ENCODE measurements at places on chromosomes 3 and 15.
A peak's percentile ranks its signal among the peaks of the same experiment; 100 is the strongest.

DNA sequence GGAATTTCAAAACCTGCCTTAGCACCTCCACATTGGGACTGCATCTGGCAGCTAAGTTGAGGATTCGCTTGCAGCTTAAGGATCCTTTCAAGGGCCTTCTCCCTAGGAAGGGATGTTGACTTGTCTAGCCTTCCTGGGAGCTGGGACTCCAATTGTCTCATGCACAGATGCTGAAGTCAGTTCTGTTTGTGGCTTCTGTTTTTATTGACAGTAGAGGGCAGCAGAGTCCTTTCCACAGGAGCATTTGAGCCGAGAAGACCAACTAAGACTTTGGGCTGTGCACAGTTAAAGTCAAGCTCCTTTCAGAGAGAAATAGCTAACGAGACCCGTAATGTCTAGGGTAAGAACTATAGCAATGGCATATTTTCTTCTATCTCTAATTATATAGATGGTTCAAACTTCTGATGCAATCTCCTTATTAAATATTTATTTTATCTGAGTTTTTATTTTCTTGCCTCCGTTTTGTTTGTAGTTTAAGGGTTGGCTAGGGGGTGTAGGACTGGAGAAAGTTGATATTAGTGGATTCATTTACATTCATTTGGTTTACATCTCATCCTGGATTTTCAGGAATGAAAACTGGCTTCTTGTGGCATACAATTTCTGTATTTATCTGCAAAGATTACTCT is 59.7 kb upstream of the KBTBD8 start:
- DNase-seq, result peak; percentile 63

GRCh38 chr3:130991126-130991525 is 35.5 kb downstream of the ASTE1 start:
- no peak for DNase-seq

GRCh38 chr3:12906141-12906915 is 65.0 kb upstream of the RPL32 start:
- no peak for DNase-seq

GRCh38 chr3:27610800-27611525 is 111.2 kb downstream of the EOMES start:
- DNase-seq, result no peak

DNA sequence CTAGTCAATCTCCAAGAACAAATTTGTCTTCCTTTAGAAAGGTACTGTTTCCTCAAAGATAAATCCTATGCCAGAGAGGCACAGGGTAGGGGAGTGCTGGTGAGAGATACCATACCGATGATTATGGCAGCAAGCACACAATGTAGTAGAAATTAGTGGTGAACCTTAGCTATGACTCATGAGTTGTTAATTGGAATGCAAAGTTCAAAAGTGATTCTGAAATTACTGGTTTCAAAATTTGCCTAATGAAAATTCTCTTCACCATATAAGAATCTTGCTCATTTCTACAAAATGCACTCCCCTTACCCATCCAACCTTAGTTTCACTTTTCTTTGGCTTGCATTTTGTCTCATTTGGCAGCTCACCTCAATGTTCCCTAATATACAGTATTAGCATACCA is 139.5 kb upstream of the SLC2A2 start:
- DNase-seq, result peak; percentile 53

GRCh38 chr15:93312891-93313486 is 224.0 kb upstream of the RGMA start:
- no peak for DNase-seq

GRCh38 chr3:45765266-45765851 is 31.0 kb downstream of the SLC6A20 start:
- no peak for DNase-seq

DNA sequence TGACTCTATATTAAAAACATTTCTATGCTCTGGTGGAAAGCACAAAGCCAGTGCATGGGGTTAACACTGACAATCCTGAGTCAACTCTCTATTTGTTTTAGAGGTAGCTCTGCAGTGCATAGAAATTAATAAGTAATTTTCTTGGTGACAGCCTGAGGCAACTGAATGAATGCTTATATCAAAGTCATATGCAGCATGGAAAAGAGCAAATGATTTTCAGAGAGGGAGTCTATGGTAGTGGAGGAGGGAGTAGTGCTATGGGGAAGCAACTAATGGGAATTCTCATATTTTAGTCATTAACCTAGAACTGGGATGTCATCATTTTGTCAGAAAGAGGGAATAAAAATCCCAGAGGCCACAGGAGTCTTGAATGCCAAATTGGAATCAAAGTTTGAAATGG is 99.1 kb downstream of the CLSTN2 start:
- DNase-seq, result no peak

DNA sequence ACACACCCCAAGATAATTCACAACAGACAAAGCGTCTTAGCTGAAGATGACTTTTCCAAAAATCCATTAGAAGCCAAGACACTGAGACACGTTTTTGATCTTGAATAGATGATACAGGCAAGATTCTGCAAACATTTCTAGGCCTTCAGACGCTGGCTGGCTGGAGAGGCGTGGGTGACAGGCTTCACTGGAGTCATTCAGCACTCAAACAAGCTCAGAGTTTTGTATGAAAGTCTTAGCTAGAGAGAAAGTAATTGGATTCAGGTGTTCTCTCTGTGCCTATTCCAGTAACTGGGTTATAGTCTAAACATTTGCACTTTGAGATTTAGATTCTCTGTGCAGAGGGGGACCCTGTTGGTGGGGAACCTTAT is 147.7 kb upstream of the BHLHE40 start:
- no peak for DNase-seq

GRCh38 chr3:71713041-71713440 is 12.2 kb downstream of the EIF4E3 start:
- DNase-seq, result no peak

DNA sequence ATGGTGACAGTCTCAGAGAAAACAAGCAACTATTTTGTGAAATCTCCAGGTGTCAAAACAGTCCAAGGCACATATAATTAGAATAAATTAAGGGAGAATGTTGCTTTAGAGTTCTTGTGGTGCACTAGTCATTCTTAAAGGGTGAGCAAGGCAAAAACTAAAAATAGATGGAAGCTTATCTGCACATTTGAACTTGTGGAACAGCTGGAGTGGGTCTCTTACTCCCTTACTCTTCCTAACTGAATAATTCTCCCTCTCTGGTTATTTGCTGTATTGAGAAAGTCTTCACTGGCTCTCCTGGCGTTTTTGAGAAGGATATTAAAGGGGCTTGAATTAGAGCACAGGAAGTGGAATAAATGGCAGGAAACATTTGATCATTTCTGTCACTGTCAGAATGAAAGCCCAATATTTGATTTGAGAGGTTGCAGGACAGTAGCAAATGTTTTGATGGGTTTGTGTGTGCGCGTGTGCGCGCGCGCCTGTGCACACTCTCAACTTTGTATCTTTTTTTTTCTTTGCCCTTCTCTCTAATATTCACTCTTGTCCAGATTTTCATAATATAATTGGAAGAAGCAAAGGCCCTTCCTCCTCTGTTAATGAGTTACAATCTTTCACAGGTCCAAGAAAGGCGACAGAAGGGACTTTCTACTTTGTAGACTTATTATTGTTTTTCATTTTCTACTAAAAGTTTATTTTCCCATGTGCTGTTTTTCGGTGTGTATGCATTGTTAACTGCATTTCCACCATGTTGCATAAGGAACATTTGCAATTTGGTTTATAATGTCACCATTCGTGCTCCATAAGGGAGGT is 40.9 kb downstream of the AKAP13 start:
- peak; percentile 66 for DNase-seq

DNA sequence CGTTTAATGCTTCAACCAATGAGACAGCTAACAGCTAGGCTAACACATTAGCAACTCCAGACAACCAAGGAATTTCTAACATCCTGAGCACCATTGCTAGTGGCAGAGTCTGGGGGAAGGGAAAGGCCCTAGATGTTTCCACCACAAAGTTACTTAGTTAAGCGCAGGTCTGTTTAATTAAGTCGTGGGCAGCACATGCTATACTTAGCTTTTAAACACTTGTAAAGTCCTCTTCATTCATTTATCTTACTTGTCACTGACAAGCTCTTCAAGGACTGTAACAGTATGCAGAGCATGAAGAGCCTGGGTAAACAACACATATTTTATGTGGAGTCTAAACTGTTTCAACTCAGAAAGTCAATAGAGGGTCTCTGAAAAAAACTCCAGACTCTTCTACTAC is 221.1 kb upstream of the WNT5A start:
- no peak for DNase-seq

DNA sequence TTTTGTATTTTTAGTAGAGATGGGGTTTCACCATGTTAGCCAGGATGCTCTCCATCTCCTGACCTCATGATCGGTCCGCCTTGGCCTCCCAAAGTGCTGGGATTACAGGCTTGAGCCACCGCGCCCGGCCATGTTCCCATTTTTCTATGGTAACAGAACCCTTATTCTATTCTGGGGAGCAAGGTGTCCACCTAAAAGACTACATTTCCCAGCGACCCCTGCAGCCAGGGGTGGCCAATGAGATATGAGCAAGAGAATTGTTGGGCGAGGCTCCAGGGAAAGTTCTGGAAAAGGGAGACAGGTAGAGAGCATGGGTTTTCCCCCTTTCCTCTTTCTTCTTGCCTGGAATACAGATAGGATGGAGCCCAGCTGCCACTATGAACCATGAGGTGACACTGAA is 96.9 kb downstream of the LINGO1 start:
- peak; percentile 11 for DNase-seq

DNA sequence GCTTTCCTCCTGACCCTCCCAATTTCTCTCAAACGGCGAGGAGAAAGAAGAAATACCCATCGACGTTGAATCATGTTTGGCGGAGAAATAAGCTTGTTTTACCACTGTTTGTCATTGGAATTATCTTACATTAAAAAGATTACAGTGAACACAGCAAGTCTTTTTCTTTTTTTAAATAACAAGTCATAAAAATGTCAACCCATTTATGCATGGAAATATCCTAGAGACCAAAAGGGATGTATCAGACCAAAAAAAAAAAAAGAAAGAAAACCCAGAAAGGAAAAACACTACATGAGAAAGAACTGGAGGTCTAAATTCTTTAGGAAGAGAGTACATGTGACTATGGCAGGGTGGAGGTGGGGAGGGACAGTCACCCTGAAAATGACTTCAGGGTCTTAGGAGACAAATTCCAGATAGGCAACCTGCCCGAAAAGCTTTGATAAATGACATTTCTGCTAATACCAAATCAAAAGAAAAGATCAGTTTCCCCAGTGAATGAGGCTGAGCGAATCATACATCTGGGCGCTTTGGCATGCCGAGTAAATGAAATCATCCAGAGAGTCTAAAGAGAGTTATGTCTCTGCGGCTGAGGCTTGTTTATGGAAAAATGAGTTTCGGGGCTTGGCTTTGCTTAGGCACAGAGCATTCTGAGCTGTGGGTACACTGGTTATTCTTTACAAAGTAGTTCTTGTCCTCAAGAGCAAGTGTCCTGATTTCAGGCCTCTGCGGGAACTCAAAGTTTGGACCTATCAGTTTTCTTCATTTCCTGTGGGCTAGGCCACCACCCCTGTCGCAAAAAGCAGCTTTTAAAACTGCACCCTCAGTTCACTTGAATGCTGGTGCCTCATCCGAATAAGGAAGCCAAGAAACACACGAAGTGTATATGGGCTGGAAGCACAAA is 110.1 kb upstream of the TGFBR2 start:
- peak; percentile 85 for DNase-seq

GRCh38 chr3:195025056-195025883 is 245.7 kb downstream of the XXYLT1 start:
- no peak for DNase-seq

GRCh38 chr3:81744366-81744765 is 17.1 kb downstream of the GBE1 start:
- peak; percentile 97 for DNase-seq

- DNase-seq, result peak; percentile 67
Observed at GRCh38 chr15:39128746-39129145, 452.1 kb upstream of the THBS1 start.

- no peak for DNase-seq
Observed at GRCh38 chr15:96298217-96298616, 32.3 kb upstream of the NR2F2 start.

GRCh38 chr3:24310887-24311286 is 183.8 kb downstream of the THRB start:
- no peak for DNase-seq

DNA sequence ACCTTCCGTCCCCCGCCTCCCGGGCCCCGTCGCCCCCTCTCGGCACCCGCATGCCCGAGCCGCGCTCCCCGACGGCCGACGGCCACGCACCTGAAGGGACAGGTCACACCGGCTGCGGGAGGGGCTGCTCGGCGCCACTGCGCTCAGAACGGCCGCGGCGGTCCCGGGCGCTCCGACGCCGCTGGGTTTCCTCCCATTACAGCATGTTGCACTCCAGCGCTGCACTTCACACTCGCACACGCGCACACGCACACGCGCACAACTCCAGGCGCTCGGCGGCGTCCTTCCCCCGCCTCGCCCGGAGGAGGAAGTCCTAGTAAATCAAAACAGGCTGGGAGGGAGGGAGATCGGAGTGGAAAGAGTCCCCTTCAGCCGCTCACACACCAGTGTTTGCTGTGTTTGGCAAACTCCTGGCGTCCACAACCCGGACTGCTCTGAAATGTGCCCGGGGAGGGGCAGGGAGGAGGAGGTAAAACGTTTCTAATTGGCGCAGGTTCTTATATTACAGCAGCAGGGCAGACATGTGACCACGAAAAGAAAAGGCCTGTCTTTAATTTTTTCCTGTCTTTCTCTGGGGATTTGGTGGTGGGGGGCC is 76.7 kb upstream of the VGLL4 start:
- DNase-seq, result peak; percentile 83

DNA sequence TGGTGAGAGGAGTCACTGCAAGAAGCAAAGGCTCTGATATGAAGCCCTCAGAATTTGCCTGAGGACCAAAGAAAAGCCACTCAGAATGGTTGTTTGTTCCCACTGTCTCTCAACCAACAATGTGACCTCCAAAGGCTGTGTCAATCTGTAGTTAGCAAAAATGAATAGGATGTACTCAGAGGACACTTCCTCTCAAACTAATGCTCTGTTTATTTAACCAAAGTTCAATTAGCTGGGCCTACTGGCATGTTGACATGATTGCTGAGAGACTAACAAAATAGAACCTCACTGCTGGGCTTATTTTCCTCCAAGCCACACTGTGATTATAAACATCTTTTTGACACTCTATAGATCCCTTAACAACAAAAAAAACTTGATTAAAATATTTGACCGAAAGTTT is 522.5 kb downstream of the OCA2 start:
- DNase-seq, result no peak

- no peak for DNase-seq
Observed at GRCh38 chr3:29334706-29335105, 53.8 kb downstream of the RBMS3 start.

DNA sequence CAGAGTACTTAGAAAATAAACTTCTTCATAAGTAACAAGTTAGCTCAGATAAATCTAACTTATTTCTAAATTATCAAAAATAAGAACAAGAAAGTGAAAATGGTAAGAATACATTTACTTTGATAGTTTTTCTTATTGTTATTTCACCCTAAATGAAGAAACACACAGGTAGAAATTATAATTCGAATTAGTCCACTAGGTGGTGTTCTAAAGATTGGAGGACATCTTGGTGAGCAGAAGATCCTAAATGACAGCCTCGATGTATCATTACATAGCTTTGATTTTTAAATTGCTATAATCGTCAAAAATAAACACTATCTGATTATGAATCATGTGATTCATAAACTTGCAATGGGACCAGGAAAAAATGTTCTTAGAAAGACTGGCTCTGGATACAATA is 280.8 kb upstream of the UBE2E2 start:
- DNase-seq, result no peak

GRCh38 chr3:60746043-60746638 is 505.1 kb downstream of the FHIT start:
- peak; percentile 38 for DNase-seq

GRCh38 chr15:33612721-33613304 is 302.0 kb downstream of the RYR3 start:
- no peak for DNase-seq

GRCh38 chr3:70539908-70540307 is 227.5 kb upstream of the MDFIC2 start:
- DNase-seq, result no peak
